ENCODE measurements at places on chromosomes 7 and 10. TPM values are rescaled to one million over a fixed set of nuclear protein-coding genes. Genes with fewer than 3 reads are reported as not detected.

DNA sequence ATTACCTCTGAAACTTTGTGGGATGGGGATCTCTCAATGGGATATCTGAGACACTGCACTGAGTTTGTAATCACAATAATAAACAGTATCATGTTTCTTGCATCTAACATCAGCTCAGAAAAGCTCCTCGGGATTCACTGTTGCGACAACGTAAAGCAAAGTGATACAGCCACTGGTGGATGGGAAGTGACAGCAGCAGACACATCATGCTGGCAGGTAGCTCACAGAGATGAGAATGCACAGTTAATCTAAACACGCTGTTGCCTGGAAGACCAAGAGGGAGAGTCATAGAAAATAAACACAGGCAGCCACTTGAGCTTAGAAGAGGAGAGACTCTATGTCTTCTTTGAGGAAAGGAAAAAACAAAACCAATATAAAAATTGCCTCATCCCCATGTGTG, 513.8 kb downstream of the MAGI2 start:
- DNase-seq = no peak

GRCh38 chr7:3033136-3033535, 10.5 kb downstream of the CARD11 start:
- no peak for DNase-seq

GRCh38 chr10:22342421-22342820, 2.9 kb upstream of the SPAG6 start:
- no peak for DNase-seq

Gene TUBAL3
- total RNA-seq = not detected
